ENCODE measurements at places on chromosomes 3 and 15.

GRCh38 chr15:56286213-56286612 is 42.5 kb upstream of the RFX7 start:
- no peak for DNase-seq

DNA sequence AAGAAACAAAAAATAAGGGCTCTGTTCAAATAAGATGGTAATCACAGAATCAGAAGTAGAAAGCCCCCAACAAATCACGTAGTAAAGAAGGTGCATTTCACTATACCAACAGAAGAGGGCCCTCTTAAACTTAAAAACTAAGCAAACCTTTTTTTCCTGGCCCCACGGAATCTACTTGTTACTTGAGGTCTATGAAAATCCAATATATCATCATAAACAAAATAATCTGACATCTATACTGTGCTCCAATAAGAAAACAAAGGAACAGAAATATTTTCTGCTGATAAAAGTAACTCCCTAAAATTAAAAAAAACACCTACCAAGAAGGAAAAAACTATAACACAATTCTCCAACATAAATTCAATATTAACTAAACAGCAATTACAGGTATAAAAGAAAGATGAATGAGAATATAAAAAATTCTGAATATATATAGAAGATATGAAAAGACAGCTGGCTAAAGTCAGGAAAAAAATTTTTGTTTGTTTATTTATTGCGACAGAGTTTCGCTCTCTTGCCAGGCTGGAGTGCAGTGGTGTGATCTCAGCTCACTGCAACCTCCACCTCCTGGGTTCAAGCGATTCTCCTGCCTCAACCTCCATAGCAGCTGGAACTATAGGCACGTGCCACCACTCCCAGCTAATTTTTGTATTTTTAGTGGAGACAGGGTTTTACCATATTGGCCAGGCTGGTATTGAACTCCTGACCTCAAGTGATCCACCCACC is 81.8 kb downstream of the CLASP2 start:
- no peak for DNase-seq

GRCh38 chr3:161689584-161690298 is 193.1 kb downstream of the OTOL1 start:
- no peak for DNase-seq

DNA sequence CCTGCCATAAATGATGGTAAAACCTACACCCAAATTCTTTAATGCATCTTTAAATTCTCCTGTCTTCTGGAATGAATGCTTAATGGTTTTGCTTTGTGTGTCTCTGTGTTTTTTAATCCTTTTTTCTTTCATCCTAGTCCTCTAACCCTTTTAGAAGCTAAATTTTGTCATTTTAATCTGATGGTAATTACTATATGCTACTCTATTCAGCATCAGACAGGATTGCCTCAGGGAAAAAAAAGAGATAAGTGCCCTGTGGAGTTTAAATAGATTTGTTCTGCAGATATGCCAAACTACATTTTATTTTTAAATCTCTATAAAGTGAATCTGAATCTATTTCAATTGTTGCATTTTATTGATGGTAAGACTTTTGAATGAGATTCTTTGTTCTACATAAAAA is 966.8 kb downstream of the NSUN3 start:
- no peak for DNase-seq

- no peak for DNase-seq
Measured at GRCh38 chr15:61449186-61449702, 220.1 kb upstream of the RORA start.

- peak; percentile 31 for DNase-seq
Measured at GRCh38 chr3:4999531-5000184, 20.4 kb downstream of the BHLHE40 start.

- no peak for DNase-seq
Measured at GRCh38 chr3:17356585-17356984, 385.8 kb downstream of the TBC1D5 start.

GRCh38 chr3:50351323-50351697 is 648 bp downstream of the CYB561D2 start:
- DNase-seq: no peak

DNA sequence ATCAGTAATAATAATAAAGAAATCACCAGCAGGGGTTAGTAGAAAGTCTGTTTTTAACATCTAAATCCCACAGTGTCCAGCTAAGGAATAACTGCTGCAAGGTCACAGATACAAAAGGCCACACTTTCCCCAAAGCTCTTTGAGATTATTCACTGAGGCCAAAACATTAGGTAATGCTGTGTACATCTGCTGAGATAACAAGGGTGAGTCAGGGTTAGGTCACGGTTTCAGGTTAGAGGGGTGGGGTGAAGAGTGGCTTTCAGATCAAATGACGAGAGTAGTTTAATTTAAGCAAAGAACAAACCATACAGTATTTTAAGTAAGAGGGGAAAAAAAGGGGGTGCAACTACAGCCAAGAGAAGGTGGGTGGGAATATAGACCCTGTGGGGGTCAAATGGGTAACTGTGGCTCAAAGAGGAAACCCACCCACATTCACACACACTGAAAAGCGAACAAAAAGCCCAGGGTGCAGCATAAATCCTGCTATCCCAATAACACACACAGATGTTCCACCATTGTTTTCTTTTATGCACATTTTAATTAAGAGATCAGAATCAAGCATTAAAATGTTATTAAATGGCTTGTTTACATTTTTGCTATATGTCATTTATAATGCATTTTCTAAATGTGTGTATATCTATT is 412.9 kb downstream of the TIGIT start:
- no peak for DNase-seq

GRCh38 chr3:29696311-29696710 is 415.4 kb downstream of the RBMS3 start:
- no peak for DNase-seq

GRCh38 chr3:123404391-123404790 is 44.5 kb downstream of the ADCY5 start:
- no peak for DNase-seq

DNA sequence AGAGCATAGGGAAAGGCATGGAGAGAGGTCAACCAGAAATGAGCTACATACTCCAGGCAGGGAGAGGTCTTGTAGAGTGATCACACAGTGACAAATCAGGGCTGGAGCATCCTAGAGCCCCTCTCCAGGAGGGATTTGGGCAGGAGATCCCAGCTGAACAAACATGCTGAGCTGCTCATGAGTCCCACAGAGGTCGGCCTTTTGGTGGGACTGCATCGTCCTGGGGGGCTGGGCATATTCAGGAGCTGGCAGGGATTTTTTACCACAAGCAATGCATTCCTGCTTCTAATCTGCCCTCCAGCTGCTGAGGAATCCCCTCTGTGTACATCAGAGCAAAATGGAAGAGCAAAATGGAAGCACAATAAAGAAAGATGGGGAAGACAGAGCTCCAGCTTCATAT is 94.9 kb downstream of the NTRK3 start:
- no peak for DNase-seq

DNA sequence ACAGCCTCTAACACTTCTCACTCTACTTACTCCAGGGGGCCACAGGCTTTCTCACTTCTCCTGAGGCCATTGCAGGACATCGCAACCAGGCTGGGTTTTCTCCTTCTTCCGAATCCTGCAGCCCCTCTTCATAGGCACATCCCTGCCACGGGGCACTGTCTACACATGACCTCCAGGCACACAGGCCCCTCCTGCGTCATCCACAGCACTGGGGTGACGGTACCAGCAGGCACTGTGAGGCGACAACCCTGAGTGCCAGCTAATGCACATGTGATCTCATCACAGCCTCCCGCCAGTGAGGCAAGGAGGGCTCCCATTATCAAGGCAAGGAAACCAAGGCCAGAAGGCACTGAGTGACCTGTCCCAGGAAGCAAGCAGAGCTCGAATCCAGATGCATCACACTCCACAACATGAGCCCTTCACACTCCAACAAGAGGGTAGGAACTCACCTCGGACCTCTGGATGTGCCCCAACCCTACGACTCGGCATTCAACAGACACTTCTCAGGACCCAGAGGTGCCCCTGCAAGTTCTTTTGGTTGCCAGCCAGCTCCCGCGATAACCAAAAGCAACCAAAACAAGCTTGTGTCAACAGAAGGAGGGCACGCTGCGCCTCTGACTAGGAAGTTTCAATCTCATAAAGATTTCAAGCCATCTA is 16.7 kb downstream of the FAM174B start:
- DNase-seq: no peak

DNA sequence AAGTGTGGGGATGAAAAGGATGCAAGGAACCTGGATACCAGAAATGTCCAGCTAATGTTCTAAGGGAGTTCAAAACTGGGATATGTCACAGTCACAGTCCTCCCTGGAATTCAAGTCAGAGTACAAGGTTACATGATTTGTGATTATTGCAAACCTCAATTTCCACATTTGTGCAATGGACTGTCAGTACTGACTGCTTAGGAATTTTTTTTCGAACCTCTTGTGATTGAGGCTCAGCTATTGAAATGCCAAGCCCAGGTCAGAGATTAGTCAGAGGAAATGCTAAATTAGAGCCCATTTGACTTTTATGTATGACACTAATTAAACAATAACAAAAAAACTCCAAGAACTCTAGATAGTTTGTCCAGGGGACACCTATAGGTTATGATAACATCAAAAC is 210.2 kb downstream of the THSD4 start:
- no peak for DNase-seq

- no peak for DNase-seq
Measured at GRCh38 chr3:101984356-101984755, 135.0 kb downstream of the NFKBIZ start.

Measured in NCI-H524 (cell line).